Effector memory CD8-positive, alpha-beta T cell (primary cell): ENCODE measurements at places on chromosomes 3 and 15.

DNA sequence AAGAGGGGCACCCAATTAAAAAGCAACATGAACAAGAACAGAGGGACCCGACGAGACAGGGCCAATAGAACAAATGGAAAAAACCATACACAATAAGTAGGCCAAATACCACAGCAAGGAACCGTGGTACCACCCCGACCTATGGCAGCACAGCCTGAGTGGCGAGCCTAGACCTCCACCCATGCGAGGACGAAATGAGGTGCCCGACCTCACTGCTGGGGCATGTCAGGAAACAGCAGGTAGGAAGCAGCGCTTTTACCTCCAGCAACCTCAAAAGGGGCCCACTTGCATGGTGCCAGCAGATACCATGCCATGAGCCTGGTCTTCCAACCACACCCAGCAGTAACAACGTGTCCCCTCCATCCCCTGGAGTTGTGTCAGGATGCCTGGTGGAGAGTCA lies 77.9 kb downstream of the PCSK6 start:
- H3K4me1 ChIP-seq, result no peaks in the 10 kb centered on the region
- peaks cover 51% of the 10 kb centered on the region for H3K27me3 ChIP-seq

DNA sequence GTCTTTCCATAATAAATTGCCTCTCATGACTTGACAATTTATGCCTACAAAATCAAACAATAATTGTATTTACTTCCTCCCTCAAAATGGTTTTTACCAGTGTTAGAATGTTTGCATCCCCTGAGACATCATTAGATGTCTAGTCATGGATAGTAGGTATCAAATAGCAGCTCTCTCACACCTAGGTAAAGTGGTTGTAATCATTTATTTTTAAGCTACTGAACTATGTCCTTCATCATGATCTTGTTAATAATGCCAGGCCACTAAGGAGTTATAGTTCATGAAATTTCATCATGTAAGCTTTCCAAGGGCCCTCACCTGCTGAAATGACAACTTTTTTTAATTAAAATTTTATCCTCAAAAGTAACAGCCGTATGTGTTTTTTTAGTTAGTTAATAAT lies 134.1 kb downstream of the ARPP21 start:
- no peaks in the 10 kb centered on the region for H3K4me1 ChIP-seq
- no peaks in the 10 kb centered on the region for H3K27me3 ChIP-seq
- no peaks in the 10 kb centered on the region for H3K36me3 ChIP-seq
- no peak overlapping the region for H3K4me3 ChIP-seq

DNA sequence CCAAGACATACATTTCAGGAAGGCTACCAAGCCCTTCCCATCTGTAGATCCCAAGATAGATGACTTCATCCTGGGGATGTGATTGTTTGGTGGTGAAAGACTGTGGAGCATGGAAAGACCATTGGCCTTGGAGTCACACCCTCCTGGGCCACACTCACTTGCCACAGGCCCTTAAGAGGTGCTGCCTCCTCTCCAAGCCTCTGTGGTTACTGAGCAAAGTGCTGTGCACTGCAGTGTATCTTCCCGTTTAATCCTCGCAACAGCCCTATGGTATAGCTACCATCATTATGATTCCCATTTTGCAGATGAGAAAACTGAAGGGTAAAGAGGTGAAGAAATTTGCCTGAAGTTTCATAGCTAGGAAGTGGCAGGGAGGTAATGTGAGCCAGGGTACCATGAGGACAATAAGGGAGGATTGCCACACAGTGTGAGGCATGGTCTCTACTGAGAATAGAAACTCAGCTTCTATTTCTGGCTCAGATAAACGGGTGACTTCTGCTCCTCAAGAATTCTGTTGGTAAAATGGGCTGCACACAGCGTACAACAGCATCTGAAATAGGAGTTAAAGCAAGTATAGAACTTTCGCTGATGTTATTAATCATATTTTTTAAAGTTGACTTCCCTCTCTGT lies 23.9 kb upstream of the RHO start:
- H3K27ac ChIP-seq, result no peak overlapping the region
- H3K36me3 ChIP-seq, result no peaks in the 10 kb centered on the region
- H3K4me1 ChIP-seq, result peaks cover 7% of the 10 kb centered on the region
- DNase-seq, result no peak

DNA sequence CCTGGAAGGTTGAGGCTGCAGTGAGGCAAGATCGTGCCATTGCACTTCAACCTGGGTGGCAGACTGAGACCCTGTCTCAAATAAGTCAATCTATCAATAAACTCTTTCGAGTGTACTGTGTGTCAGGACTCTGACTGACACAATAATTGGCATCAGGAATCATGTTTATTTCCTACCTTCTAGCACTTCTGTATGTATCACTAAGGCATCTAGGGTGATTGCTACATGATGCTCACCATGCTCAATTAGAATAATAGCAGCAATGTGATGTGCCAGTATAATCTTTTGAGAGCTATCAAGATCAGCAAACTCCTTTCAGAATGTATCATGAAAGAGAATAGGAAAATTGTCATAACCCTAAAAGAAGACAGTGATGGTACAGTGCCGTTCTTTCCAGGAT lies 95.3 kb downstream of the FMN1 start:
- H3K4me1 ChIP-seq, result no peaks in the 10 kb centered on the region
- no peak overlapping the region for H3K27ac ChIP-seq
- no peak overlapping the region for H3K4me3 ChIP-seq
- DNase-seq, result no peak
- H3K36me3 ChIP-seq, result no peaks in the 10 kb centered on the region

GRCh38 chr15:79494963-79495755 lies 63.0 kb downstream of the MINAR1 start:
- H3K27ac ChIP-seq, result no peak overlapping the region
- no peak overlapping the region for H3K4me3 ChIP-seq
- H3K36me3 ChIP-seq, result no peaks in the 10 kb centered on the region

- no peak overlapping the region for H3K4me3 ChIP-seq
- peaks cover 5% of the 10 kb centered on the region for H3K4me1 ChIP-seq
- H3K36me3 ChIP-seq, result peaks cover 5% of the 10 kb centered on the region
- H3K27ac ChIP-seq, result no peak overlapping the region
- H3K27me3 ChIP-seq, result peaks cover 46% of the 10 kb centered on the region
- DNase-seq, result no peak
Measured at GRCh38 chr15:65323071-65323511, 18.6 kb downstream of the RNU5B-1 start.
